Stimulated activated CD4-positive, alpha-beta T cell treated with anti-CD3 and anti-CD28 coated beads, TNF-alpha, amount 100 ng/mL, for 1 hour (primary cell): ENCODE measurements at places on chromosomes 16 and 17.
A peak's percentile ranks its signal among the peaks of the same experiment; 100 is the strongest.

DNA sequence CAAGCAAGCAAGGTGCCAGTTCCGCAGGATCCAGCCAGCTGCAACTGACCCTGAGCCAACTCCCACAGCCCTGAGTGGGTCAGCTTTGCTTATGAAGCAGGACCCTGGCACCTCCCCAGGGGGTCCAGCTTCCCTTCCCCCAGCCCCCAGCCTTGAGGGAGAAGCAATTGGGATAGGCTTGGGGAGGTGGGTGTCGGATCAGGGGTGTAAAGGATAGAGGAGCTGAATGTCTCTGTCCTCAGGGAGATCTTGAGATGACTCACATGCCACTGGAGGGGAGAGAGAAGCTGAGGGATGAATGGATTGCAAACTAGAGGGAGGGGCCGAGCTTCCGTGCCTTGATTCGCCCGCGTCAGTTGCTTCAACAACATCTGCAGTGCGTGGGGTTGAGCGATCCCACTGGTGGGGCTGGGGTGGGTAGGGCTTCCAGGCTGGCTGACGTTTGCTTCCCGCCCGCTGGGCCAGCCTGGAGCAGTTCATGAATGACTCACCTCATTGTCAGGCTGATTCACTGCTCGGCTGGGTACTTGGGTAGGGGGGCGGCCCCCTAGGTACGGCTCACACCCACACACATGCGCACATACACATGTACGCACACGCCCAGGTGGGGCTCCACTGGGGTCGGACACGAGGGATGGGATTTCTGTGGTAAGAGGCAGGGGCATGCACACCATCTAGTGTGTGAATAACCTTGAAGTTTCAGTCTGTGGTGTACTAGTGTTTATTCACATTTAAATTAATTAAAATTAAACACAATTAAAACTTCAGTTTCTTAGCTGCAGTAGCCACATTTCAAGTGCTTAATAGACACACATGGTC, 3.6 kb upstream of the HROB start:
- peak; percentile 52 for DNase-seq

DNA sequence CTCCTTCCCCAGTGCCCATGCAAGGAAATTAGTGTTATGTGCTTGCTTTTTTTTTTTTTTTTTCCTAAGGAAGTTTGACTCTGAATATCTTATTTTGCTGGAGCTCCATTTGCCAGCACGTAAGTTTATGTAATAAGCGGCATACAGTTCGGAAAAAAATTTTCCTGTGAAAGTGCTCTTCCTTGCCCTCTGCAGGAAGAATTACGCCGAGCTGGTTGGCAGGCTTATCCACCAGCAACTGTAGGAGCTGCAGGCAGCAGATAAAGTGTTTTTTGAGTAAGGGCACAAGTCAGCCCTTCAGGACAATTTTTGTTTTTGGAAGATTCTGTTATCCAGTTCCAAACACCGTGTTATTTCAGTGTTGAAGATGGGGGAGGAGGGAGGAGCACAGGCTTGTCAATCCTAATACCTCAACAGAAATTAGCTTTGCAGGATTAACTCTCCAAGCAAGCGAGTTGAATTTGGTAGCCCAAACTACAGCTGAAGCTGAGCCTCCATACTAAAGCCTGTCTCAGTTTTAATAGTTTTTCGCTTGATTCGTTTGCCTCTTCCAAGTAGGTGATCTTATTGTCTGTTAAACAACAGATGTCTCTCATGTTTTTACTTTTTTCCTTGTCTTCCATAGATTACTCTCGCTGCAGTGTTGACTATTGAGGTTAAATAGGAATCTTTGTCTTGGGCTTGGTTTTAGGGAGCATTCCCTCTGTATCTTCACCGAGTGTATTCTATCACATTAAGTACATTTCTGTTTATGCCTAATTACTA, 1.1 kb downstream of the SPECC1 start:
- DNase-seq, result no peak

GRCh38 chr16:81738783-81739496, 40.2 kb upstream of the PLCG2 start:
- DNase-seq, result no peak

DNA sequence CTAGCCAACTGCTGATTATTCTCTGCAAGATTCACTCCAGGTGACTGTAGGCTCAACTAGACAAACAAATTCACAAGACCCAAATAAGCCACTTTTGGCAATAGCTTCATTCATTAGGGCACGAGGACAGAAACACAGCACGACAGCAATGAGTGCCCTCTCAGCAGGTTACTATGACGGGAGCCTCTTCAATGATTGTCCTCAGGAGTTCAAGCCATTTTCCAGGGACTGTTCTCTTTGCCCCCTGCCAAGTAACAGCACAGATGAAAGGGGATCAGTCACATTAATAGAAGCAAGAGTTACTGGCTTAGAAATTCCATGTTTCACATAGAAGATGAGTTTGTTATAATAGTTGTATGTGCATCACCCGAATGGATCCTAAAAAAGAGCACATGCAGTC, 712.2 kb downstream of the CDH8 start:
- DNase-seq, result no peak

DNA sequence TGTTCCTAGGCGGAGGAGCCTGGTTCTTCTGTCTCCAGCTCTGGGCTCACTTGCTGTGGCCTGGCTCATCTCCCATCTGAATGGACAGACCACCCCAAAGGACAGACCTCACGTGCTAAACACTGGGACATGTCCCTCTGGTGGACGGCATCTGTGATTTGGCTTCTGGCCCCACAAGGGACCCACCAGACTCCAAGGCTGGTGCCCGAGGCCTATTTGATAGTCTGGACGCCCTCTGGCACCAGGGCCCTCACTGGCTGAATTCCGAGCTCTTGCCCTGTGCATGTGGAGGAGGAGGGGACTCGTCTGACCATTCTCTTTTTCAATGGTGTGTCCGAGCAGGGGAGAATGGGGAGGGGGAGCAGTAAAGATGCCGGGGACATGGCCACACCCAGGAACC, 62.8 kb upstream of the LGALS9 start:
- DNase-seq, result no peak

DNA sequence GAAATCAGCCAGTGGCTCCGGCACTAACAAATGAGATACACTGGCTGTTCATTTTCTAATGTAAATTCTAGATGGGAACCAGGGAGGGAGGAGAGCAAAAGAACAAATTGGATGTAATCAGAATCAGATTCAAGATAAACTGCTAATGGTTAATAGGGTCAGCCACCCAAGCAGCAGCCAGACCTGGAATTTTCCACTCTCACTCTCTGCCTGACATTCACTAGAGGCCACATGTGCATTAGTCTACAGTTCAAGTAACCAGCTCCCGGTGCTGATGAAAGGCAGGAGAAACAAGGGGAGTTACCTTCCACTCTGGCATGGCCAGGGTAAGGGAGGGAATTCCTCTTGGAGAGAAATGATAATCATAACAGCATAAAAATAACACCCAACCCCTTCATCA, 597.7 kb downstream of the TOX3 start:
- DNase-seq, result no peak

GRCh38 chr17:43880420-43880991, 26.8 kb downstream of the MPP2 start:
- DNase-seq, result peak; percentile 21

GRCh38 chr16:20301840-20302239, 25.5 kb downstream of the GP2 start:
- DNase-seq, result no peak

DNA sequence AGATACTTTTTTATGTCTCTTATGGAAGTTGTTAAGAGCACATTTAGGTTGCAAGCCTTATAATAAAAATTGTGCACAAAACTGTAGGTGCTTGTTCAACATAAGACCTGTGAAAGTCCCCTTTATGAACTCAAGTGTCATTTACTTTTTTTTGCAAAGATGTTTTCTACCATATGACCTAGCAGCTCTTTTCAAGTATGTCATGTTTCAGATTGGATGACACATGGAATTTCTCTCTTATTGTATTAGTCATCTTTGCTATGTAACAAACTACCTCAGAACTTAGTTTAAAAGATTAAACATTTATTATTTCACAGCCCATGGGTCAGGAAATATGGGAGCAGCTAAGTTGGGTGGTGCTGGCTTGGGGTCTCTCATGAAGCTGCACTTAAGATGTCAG, 57.9 kb downstream of the PHKB start:
- DNase-seq, result no peak

DNA sequence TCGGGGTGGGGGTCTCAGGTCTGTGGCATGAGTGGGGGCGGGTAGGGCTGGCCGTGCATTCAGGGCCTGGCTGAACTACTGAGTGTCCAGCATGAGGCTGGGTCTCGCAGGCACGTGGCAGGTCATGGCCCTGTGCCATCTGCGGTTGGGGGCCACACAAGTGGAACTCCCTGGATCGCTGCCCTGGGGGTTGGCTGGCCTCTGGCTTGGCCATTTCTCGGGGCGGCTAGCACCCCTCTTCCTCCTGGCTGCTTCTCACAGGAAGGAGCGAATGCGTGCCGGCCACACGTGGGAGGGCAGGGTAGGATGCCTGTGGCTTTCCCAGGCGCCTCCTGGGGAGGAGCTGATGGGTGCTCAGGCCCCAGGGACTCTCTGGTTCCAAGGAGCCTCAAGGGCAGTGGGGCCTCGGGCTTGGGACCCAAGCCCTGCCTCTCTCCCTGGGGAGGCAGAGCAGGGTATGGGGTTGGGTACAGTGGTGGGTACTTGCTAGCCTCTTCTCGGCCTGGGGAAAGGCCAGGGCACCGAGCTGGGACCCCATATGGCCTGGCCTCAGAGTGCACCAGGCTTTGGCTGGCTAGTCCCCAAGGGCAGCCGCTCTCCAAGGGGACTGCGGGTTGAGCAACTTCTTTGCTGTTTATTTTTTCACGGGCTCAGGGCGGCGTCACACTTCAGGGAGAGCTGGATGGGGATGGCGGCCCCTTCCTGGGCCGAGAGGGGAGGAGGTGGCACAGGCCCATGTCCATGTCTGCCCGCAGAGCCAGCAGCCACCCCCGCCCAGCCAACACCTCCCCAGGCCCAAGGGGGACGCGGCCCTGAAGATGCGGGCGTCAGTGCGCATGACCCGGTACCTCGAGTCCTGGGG, 37.5 kb downstream of the ADCY7 start:
- DNase-seq, result no peak

- peak; percentile 29 for DNase-seq
These were observed 1.5 kb upstream of the GSE1 start for GRCh38 chr16:85611444-85612190.

DNA sequence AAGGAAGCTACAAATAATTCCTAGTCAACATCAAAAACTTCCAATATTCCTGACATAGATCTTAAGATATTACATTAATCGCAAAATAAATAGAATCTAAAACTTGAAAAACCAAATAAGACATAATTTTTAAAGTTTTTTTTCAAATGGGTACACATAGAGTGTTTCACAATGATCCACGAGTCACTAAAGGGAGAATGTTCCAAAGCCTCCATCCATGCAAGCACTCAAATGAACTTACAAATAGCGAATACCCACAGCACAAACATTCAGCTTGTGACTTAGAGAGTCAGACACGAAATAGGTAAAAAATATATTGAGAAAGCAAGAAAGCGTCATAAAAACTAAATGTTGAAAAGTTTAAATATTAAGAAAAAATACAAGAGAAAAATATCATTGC, 65.7 kb downstream of the CEP112 start:
- no peak for DNase-seq

DNA sequence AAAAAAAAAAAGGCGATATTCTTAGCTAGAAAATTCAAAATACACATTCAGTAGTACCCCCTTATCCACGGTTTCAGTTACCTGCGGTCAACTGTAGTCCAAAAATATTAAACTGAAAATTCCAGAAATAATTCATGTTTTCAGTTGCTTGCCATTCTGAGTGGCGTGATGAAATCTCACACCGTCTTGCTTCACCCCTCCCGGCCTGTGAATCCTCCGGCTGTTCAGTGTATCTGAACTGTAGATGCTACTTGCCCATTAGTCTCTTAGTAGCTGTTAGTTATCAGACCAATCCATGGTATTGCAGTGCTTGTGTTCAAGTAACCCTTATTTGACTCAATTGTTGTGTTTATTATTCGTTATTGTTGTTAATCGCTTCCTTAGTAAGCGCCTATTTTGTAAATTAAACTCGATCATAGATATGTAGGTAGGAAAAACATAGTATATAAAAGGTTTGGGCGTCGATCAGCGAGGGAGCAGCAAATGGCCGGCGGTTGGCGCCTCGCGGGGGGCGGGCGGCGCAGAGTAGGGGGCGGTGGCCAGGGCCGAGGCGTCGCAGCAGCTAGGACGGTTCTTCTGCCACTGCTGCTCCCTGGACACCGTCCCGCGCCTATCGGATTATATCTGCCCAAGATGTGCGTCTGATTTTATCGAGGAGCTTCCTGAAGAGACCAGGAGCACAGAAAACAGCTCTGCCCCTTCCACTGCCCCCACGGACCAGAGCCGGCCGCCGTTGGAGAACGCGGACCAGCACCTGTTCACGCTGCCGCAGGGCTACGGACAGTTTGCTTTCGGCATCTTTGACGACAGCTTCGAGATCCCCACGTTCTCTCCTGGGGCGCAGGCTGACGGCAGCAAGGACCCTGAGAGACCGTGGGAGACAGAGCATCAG, 39.8 kb upstream of the AKAP1 start:
- no peak for DNase-seq

DNA sequence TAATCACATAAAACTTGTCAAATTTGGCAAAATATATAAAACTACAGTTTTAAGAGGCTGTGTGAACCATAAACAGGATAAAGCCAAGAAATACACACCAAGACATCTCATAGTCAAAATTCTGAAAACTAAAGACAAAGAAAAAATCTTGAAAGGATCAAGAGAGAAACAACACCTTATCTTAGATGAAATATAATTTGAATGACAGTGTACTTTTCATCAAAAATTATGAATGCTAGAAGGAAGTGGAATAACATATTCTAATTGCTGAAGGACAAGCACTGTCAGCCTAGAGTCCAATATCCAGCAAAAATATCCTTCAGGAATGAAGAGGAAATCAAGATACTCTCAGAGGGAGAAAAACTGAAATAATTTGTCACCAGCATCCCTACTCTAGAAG, 37.2 kb downstream of the PIK3R5 start:
- DNase-seq, result no peak

GRCh38 chr17:76641501-76641900, 2.1 kb downstream of the ST6GALNAC1 start:
- no peak for DNase-seq

- DNase-seq, result no peak
These were observed 5.8 kb downstream of the ARHGEF15 start for GRCh38 chr17:8315764-8316217.

GRCh38 chr17:15952916-15953790, 8.2 kb downstream of the ADORA2B start:
- no peak for DNase-seq

- no peak for DNase-seq
These were observed 14.5 kb downstream of the ODAD4 start for GRCh38 chr17:41944943-41945342.

DNA sequence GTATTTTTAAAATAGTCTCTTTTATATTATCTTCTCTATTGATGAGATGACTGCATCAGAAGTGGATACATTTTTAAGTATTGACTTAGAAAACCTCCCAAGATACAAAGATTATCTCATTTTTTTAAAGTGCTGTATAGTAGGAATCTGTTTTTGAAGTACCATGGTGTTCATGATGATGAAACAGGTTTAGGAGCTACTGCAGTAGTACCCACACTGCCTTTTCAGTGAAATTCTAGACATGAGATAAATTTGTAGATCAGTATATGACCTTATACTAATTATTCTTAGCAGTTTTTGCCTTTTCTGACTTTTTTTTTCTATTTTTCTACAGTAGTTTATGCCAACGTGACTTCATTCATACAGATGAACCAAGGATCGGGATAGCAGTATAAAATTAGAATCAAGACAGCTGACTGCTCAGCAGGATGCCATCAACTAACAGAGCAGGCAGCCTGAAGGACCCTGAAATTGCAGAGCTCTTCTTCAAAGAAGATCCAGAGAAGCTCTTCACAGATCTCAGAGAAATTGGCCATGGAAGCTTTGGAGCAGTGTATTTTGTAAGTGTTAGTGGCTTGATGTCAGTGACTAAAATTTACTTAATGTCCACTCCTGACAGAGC, 61.1 kb downstream of the TAOK1 start:
- DNase-seq, result no peak

- DNase-seq, result no peak
These were observed 6.1 kb upstream of the ALDH3A2 start for GRCh38 chr17:19642373-19642893.
